ENCODE measurements at places on chromosomes 5 and 9.

- no peak for DNase-seq
Observed at GRCh38 chr9:7347556-7347955, 452.0 kb downstream of the DMAC1 start.

DNA sequence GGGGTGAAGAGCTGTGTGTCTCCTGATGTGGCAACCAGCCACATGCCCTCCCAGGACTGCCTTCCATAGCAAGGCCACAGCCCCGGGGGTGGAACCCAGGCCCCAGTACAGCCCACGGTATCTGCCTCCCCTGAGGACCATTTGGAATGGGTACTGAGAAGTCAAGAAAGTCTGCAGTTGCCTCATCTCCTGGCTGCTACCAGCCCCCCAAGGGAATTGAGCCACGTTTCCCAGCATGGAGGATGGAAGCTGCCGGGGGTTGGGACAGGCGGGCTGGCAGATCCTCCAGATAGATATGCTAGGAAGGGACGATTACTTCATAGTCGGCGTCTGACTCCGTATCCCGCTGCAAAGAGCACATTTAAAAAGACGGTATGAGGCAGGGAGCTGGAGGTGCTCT, 5.5 kb upstream of the DMRT2 start:
- DNase-seq = no peak

DNA sequence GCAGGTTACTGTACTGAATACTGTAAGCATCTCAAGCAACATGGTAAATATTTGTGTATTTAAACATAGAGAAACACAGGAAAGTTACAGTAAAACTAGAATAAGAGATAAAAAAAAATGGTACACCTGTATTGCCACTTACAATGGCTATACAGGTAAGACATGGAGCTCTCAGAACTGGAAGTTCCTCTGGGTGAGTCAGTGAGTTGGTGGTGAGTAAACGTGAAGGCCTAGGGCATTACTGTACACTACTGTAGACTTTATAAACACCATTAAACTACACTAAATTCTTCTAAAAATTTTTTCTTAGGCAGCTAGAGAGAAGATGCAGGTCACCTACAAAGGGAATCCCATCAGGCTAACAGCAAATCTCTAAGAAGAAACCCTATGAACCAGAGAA, 872.9 kb downstream of the TAF11L14 start:
- DNase-seq = no peak

- DNase-seq = no peak
Observed at GRCh38 chr5:96538808-96539250, 105.8 kb upstream of the PCSK1 start.

DNA sequence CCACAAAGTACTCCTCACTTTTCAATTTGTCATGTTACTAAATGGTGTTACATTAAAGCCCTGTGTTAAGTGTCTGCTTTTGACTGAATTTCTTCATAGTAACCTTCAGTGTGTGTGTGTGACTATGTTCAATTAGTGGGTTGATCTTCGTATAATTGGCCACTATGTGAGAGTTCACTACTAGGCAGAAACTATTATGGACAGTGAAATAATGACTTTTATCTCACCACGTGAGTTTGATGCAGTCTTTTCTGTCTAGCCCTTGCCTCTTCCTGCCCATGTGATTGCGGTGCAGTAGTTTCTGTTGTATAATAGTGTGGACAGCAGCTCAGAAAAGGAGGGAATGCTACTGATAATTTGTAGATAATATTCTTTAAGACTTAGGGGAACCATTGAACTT, 1.8 kb upstream of the MAML1 start:
- DNase-seq = no peak

DNA sequence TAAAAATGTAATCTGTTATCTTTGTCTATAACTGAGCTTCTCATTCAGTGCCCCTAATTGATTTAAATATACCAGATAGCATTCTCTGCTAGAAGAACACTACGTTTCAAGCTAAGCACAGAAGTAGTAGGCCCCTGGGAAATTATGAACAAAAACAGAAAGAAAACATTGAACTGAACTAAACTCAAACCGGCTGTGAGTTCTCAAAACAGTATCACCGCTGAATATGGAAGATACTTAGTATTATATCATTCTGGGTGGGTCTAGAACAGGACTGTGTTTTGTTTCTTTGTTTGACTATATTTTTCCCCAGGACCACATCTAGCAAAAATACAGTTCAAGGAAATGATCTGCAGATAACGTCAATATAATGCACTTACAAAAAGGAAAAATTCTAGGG, 95.1 kb upstream of the HMHB1 start:
- no peak for DNase-seq

GRCh38 chr9:134457321-134458206, 131.3 kb downstream of the RXRA start:
- DNase-seq = no peak

- DNase-seq = no peak
Observed at GRCh38 chr5:157106630-157107461, 2.0 kb downstream of the HAVCR2 start.

GRCh38 chr9:15482146-15482545, 28.6 kb downstream of the PSIP1 start:
- DNase-seq = no peak

DNA sequence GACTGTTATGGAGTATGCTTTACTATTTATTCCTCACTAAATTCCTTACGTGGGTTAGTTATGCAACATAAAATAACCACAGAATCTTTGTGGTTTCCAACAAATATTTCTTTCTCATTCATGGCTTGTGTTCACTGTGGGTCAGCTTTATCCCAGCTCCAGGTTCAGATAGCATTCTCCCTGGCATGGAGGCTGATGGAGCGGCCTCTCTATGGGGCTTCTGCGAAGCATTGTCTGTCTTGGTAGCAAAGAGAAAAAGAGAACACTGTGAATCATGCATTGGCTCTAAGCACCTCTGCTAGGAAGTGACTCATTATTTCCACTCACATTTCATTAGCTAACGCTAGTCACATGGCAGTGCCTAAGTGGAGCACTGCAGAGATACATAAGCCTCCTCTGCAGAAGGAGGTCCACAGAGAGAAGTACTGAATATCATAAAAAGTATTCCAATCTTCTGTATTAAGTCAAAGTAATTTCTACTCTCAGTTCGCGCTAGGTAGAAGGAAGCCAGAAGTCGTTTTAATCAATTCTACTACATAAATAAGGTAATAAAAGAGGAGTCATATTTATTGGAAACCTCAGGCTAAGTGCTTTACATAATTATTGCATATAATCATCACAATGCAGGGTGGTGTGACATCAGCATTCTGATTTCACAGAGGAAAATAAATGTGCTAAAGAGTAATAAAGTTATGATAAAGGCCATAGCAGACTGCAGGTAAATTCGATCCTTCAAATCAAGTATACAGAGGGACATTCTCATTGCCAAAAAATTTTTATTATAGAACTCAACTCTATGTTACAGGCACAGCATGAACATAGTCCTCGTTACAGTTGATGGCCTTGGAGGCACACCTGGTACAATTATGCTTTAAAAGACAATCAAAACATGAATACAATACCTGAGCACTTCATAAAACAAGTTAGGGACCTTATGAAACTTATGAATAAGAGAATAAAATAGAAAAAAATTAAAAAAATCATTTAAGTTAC, 531.1 kb downstream of the CETN3 start:
- DNase-seq = peak; percentile 5

- DNase-seq = no peak
Observed at GRCh38 chr9:27112235-27112634, 3.2 kb downstream of the TEK start.

- DNase-seq = no peak
Observed at GRCh38 chr5:1465966-1466471, 20.8 kb upstream of the SLC6A3 start.

GRCh38 chr5:73354406-73354805, 94.2 kb downstream of the FOXD1 start:
- DNase-seq = no peak

- peak; percentile 76 for DNase-seq
Observed at GRCh38 chr5:77167695-77168121, 42.8 kb upstream of the PDE8B start.

GRCh38 chr9:93114169-93114983, 18.4 kb downstream of the CARD19 start:
- DNase-seq = no peak

Data from HFFc6 (cell line).